ENCODE measurements at places on chromosomes 5 and 9.

DNA sequence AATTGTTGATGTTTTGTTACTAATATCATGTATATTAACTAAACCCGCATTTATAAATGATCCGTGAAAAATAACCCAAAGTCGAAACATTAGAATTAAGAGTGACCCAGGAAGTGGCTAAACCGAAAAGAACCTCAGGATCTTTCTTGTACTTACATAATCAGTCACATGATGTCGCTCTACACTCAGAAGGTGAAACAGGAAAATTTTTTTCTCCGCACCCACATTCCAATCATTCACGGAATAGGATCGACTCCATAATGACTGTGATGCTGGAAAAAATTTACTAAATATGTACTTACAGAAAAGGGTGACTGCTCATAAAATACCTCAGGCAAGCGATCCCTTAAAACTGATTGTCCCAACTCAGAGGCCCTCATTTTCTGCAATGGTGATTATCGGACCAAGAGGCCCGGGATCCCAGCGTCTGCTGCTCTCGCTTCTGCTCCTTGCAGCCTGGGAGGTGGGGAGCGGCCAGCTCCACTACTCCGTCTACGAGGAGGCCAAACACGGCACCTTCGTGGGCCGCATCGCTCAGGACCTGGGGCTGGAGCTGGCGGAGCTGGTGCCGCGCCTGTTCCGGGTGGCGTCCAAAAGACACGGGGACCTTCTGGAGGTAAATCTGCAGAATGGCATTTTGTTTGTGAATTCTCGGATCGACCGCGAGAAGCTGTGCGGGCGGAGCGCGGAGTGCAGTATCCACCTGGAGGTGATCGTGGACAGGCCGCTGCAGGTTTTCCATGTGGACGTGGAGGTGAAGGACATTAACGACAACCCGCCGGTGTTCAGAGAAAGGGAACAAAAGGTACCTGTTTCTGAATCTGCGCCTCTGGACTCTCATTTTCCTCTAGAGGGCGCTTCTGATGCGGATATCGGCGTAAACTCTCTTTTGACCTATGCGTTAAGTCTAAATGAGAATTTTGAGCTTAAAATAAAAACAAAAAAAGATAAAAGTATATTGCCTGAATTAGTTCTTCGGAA is at the start of gene PCDHA12:
Gene PCDHA12, plus strand, starts transcription at position 224 of the 981 bp plus-strand sequence. Its CDS starts 165 bp downstream, at position 389.
- DNase-seq: no peak

DNA sequence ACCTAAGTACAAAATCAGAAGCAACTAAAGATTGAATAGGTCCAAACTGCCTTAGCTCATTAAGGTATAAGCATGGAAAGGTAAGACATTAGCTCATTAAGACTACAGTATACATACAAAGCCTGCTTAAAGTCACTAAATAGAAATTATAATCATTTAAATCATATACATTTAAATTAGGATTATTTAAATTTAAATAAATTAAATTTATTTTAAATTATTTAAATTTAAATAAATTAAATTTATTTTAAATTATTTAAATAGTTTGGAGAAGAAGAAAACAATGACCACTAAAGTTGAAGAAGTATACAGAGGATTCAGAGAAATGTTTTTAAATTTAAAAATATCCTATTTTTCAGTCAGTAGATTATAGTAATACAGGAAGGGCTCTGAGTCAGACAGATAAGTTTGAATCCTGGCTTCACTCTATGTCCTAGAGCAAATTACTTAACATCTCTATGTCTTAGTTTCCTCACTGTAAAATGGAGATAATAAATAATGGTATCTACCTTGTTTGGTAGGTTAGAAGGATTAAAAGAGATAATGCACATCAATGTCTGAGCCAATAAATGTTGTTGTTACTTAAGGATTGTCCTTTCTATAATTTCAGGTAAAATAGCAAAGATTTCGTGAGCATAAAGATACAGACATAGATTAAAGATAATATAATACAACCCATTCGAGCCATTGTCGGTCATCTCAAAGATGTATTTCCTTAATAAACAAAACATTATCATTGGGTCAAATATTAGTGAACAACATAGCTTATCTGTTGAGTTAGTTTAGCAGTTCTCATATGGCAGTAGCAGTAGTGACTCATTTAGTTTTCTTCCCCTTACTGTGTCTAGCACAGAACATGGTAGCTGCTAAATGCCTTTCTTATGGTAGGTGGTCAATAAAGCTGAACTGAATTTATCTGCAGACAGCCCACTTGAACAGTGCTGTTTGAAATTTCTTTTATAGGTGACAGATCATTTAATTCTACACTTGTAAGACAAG is 100.6 kb downstream of the KIAA0825 start:
- no peak for DNase-seq

GRCh38 chr5:173245319-173246134 is 10.5 kb upstream of the NKX2-5 start:
- no peak for DNase-seq

GRCh38 chr5:140801494-140801841 is 611 bp downstream of the PCDHA3 start:
- no peak for DNase-seq

- DNase-seq: no peak
Measured at GRCh38 chr9:92522983-92523970, 12.5 kb downstream of the ECM2 start.

DNA sequence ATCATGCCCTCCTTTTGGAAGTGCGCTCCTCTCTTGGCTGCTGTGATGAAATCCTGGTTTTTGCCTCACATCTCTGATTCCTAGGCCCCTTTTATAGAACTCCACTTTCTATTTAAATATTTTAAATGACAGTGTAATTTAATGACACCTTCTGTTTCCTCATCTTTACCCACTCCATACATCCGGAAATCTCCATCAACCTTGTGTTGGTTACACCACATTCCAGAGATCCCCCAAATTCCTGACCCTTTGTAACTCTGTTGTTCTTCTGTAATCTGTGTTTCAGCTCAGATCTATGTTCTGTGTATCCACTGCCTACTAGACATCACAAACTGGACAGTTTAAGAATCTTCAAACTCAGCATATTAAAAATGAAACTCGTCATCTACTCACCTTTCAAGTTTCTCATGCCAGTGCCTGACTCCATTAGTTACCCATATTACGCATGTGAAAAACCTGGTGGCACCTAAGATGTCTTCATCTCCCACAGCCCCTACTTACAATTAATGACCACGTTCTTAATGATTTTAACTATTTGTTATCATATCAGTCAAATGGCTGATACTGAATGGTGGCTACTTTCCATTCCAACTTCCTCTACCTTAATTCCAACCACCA is 25.1 kb downstream of the PARP8 start:
- no peak for DNase-seq

DNA sequence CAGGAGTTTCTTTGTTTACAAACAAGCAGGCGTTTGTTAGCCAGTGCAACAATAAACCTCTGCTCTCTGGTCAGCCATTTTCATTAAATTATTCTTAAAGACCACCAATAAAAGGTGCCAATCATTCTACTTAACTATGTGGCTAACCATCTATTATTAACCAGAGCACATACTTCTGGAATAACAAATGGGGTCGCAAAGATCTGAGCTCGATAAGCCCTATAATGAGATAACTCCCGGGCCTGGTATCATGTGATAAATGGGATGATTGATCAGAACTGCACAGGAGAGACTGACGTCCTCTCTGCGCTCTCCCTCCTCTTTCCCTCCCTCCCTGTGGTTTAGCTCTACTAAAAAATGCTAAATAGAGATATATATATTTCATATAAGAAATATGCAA is 488.2 kb downstream of the NTRK2 start:
- DNase-seq: no peak

- no peak for DNase-seq
Measured at GRCh38 chr9:13580131-13580530, 300.6 kb upstream of the MPDZ start.

DNA sequence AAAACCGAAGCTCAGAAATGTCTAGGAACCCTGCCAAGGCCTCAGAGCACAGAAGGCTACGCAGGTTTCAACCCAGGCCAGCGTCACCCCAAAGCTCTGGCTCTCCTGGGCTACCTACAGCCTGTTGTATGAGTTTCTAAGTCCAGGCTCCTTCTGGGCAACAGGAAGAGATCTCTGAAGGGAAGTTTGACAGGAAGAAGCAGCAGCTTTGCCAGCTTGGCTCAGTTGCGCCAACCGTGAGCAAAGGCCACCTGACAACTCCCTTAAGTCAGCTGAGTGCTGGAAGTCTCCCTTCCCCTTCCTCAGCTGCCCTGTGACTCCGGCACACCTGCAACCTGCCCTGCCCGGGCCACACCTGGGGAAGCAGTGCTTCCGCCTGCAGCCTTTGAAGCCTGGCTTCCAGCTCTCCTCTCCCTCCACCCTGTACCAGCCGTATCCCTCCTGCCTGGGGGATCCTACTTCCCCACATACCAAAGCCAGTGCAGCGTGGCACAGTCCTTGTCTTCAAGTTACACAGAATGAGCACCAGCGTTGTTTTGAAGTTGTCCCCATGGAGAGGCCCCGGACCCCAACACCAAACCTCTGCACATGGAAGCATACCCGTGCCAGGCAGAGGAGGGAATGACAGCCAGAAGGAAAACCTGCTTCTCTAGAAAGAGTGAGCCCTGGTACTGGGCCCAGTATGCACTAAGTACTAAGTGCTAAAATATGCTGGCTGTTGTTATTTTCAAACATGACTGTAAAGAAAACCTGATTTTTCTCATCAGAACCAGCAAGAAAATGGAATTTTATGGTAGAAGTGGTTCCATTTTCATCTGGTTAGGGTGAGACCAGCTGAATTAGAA is 36.5 kb downstream of the SHB start:
- no peak for DNase-seq

GRCh38 chr5:129541648-129542251 is 81.7 kb downstream of the ADAMTS19 start:
- DNase-seq: no peak

DNA sequence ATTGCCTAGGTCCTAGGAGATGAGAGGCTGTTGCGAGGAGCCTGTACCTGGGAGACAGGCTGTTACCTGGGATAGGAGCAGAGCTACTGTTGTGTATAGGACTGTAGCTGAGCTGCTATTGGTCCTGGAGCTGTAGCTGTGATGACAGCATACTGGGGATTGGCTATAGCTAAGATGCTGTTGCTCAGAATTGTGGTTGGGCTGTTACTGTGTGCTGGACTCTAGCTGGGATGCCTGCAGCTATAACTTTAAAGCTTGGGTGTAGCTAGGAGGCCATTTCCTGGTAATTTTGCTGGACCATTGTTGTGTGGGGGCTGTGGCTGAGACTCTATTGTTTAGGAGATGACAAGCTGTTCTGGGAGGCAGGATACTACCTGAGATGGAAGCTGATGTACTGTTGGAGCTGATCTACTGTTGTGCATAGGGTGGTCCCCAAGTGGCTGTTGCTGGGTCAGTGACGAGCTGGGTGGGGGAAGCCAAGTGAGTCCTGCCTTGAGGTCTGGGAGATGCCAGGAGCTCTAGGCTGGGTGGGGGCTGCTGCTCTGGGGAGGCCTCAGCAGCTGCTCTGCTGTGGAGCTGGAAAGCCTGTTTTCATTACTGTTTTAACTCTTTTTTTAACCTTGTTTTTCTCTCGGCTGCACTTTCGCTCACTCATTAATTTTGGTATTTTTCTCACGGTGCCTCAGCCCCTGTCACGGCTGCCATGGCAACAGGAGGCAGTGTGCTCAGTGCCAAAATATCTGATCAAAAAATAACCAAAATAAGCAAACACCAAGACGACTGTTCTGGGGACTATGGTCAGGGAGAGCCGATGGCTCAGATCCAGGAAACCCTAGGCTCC is 3.0 kb upstream of the PCDH1 start:
- DNase-seq: no peak

DNA sequence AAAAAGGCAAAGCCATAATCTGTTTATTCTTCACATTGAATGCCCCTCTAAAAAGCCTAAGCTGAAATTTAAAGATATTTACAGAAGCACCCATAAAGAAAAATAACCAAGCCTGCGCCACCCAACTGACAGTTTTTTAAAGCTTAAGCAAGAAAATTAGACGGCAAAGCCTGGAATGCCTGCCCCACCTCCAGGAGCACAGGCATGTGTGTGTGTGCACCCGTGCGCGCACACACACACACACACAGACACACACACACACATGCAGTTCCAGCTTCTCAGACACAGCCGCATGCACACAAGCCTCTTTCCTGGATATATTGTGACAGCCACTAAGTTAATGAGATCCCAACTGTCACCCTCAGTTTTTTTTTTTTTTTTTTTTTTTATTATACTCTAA is 88.2 kb downstream of the FRMD3 start:
- no peak for DNase-seq

DNA sequence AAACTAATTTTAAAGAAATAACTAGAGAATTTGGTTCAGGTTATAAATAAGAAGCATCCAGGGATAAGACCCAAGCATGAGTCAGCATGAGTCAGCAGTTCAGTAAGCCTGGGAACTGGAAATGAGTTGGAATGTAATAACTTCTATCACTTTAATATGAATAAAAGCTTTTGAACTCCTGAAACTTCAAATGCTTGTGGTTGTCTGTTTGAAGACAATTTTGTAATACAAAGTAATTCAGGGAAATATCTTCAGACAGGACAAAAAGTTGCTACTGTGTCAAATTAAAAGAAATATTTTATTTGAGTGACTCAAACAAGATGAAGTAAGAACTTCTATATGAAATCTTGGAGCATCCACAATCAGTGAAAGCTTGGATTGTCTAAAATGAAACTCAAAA is 331.2 kb upstream of the DAB2 start:
- DNase-seq: no peak

- no peak for DNase-seq
Measured at GRCh38 chr9:129177443-129177790, 644 bp downstream of the IER5L start.

GRCh38 chr5:555058-555623 is 30.9 kb upstream of the SLC9A3 start:
- no peak for DNase-seq

- no peak for DNase-seq
Measured at GRCh38 chr5:37831821-37832534, 7.9 kb downstream of the GDNF start.

- peak; percentile 78 for DNase-seq
Measured at GRCh38 chr9:36470643-36471290, 70.7 kb upstream of the RNF38 start.

DNA sequence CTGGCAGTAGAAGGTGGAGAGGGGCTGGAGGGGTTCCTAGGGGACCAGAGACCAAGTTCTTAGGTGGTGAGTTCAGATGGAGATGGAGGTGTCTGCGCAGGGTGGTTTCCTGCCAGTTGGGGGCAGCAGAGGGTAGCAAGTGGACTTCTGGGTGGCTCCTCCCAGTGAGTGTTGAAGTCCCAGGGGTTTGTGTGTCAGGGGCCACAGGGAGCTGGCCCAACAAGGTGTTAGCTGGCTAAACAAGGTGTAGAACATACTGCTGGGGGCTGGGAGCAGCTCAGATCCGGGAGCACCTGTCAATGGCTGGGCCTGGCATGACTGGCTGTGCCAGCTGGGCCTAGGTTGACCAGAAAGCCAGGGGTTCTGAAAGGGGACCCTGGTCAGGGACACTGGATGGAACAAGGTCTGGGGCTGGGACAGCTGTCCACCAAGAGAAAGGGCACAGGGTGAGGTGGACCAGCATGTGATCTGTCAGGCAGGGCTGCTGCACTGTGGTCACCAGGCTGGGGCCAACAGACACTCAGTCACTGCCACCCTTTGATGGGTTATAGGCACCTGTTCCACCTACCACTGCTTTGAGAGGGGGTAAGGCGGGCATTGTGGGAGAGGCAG is 35.6 kb downstream of the DAB2IP start:
- DNase-seq: peak; percentile 16

- DNase-seq: no peak
Measured at GRCh38 chr9:98018347-98018746, 35.2 kb downstream of the ANP32B start.

GRCh38 chr9:131596430-131596743 is 51.1 kb downstream of the PRRT1B start:
- no peak for DNase-seq

Measured in bone marrow (tissue), 2 donors.